ENCODE measurements at places on chromosomes 1 and 21. TPM values are rescaled to one million over a fixed set of nuclear protein-coding genes. Genes with fewer than 3 reads are reported as not detected.

DNA sequence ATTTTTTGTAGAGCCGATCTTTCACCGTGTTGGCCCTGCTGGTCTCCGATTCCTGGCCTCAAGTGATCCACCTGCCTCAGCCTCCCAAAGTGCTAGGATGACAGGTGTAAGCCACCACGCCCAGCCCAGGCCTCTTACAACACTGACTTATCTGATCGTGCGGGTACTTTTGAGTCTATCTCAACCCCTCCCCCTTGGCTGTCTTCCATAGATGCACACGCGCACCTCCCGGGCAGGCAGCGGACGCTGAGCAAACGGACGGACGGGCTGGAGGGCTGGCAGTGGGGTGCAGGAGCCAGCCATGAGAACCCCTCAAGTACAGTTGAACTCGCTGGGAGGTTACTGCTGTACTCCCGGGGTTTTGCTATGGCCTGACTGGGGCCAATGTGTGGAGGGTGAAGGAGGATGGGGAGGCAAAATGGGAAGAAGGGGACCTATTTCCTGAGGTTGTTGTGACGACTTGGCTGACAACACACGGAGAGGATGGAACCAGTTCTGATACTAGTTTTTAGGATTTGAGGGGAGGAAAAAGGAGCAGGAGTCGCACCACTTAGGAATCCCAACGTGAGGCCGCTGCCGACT, 959 bp downstream of the CD58 start:
- no peak for DNase-seq

- DNase-seq = no peak
Observed at GRCh38 chr1:241637604-241638003, 2.6 kb downstream of the CHML start.

GRCh38 chr21:26405735-26406361, 167.2 kb downstream of the CYYR1 start:
- DNase-seq = peak; percentile 29

GRCh38 chr1:156509424-156510034, 9.0 kb upstream of the MEF2D start:
- DNase-seq = no peak

- DNase-seq = peak; percentile 89
Observed at GRCh38 chr1:26999440-26999987, 6.0 kb downstream of the TRNP1 start.

The TLCD4 gene
- 5.4 TPM for total RNA-seq

The VWA5B1 gene
- not detected for total RNA-seq

The CYP2J2 gene
- total RNA-seq = 4.3 TPM

The SERPINC1 gene
- total RNA-seq = not detected
